ENCODE measurements at places on chromosomes 2 and 18.

- no peak for DNase-seq
Observed at GRCh38 chr2:86625096-86625495, 1.4 kb upstream of the RNF103 start.

- DNase-seq = no peak
Observed at GRCh38 chr18:51361130-51361860, 163.8 kb upstream of the MEX3C start.

DNA sequence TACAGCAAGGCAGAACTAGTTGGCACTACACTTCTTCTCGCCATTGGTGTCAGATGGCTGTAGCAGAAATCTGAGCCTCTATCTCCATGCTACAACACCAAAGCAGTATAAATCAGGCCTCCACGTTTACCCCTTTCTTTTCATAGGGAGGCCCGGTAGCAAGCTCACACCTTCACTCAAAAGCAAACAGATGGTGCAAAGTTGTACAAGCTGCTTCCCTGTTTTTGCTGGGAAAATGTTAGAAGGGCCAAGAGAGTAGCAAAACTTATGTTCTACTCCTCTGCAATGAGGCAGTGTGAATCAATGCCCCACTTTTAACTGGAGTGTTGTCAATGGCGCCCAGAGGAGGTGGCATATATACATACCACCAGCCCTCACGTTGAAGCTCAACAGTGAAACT lies 369.6 kb upstream of the NRXN1 start:
- no peak for DNase-seq

- no peak for DNase-seq
Observed at GRCh38 chr18:76791642-76792041, 30.7 kb upstream of the ZNF236 start.

DNA sequence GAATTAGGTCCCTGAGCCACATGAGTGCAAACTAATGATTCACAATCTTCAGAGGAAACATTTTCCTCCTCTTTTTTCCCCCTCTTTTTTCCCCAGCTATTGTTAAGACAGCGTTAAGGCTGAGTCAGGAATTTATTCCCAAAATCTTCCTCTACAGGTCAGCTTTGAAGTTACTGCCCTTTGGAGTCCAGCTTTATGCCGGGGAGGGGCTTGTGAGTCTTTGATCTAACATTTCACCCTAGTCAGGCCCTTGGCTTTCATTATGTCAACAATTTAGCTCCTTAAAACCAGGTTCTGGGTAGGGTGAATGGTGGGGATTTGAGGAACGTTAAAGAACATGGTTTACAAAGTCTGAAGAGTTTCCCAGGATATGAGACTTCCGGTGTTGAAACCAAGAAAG lies 91.0 kb upstream of the LYPD1 start:
- no peak for DNase-seq

DNA sequence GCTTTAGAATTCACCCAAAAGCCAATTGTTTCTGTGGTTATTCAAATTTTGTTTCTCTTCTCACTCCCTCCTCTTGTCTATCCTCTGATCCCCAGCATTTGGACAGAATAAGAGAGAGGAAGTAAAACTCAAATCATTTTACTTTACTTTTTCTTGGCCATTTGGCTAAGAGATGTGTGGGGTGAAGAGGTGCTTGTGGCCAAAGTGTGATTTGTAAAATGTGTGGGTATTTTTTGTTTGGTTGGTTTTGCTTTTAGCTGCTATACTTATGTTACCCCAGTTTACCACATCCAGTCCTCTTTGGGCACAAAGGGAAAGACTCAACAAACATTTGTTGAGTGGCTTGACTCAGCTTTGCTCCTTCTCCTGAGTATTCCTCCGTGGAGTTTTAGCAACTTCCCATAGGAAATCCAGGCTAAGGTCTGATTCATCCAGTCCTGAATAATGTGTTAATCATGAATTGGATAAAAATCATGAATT lies 109.1 kb upstream of the CYP1B1 start:
- DNase-seq = no peak

- DNase-seq = no peak
Observed at GRCh38 chr2:8395718-8396117, 286.1 kb upstream of the ID2 start.

- no peak for DNase-seq
Observed at GRCh38 chr18:55858661-55859515, 270.9 kb upstream of the TCF4 start.

- DNase-seq = no peak
Observed at GRCh38 chr2:157055660-157056199, 201.8 kb upstream of the GALNT5 start.

- no peak for DNase-seq
Observed at GRCh38 chr2:109519513-109519912, 94.3 kb downstream of the SEPTIN10 start.

GRCh38 chr2:206531996-206532543 lies 88.7 kb downstream of the ADAM23 start:
- no peak for DNase-seq

DNA sequence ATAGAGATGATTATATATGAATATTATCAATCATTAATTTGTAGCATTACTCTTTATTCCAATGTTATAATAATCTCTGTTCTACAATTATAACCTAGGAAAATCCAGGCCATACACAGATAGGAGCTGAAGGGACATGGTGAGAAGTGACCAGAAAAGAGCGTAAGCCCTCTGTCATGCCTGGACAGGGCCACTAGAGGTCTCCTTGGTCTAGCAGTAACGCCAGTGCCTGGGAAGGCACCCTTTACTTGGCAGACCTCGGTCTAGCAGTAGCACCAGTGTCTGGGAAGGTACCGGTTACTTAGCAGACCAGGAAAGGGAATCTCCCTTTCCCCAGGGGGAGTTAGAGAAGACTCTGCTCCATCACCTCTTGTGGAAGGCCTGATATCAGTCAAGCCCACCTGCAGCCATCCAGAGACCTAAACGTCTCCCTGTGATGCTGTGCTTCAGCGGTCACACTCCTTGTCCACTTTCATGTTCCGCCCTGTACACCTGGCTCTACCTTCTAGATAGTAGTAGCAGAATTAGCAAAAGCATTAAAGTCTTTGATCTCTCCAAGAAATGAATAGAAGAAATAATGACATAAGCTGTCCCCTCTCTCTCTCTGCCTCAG lies 447.5 kb upstream of the FSIP2 start:
- no peak for DNase-seq

DNA sequence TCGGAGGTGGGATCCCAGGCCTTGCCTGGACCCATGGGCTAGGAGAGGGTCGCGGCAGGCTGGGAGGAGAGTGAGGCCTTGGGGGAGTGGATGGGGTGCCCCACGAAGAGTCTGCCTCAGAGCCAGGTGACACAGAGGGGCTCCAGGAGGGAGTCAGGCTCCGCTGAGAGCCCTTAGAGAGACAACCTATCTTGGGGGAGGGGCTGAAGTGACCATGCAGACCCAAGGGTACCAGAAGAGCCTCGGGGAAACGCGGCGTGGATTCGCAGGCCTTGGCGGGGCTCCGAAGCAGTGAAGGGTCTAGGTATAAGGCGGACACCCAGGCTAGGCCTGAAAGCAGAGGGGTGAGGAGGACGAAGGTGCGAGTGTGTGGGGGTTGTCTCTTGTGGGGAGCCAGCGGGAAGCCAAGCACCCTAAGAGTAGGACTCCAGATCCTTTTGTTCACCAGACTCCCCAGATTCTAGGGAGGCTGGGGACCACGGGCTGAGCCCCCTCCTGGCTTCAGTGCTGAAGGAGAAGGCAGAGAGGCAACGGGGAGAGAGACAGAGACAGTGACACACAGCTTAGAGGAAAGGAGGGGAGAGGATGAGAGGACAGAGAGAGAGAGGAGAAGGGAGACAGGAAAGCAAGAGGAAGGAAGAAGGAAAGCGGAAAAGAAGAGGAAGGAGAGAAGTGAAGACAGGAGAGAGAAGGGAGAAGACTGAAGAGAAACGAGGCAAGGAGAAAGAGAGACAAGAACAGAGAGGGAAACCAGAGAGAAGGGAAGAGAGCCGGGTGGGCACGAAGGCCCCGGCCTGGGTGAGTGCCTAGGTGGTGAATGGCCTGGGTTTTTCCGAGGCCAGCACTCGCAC lies 1.1 kb upstream of the HOXD11 start:
- DNase-seq = no peak

DNA sequence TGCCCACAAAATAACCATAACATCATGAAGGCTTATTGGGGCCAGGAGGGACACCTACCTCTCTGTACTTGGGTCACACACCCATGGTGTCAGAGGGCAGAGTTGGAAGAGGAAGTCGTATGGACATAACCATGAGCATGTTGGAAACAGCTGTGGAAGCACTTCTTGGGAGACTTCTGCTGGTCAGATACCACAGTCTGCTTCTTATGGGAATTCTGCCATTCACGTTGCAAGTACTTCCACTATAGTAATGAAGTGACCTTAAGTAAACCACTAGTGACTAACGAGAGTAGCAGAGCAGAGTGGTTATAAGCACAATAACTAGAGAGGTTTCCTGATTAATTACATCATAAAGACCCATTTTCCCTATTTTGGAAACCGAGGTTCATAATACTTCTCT lies 61.1 kb upstream of the TFPI start:
- no peak for DNase-seq

GRCh38 chr2:71526141-71526540 lies 72.8 kb downstream of the DYSF start:
- DNase-seq = no peak

- DNase-seq = no peak
Observed at GRCh38 chr18:3453540-3454364, 3.8 kb downstream of the TGIF1 start.

GRCh38 chr2:102141970-102142828 lies at the start of gene IL1R1:
Gene IL1R1, plus strand, starts transcription at chr2:102142746. Its CDS starts 14,979 bp downstream, at chr2:102157725.
- DNase-seq = peak; percentile 91

DNA sequence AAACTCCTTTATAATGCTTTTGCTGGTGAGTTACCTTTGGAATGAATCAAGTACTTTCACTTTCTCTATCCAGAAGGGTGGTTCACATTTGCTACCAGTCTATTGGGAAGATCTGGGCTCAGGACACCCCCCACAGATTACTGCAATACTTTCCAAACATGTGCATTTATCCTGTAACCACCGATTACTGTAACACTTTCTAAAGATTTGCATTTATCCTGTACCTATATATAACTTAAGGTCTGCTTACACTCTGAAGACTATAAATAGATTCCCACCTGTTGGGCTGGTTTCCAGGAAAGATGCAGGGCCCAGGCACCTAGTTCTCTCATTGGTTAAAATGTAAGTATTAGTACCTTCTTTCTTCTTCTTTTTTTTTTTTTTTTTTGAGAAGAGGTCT lies 113.0 kb upstream of the NEDD4L start:
- DNase-seq = no peak

- no peak for DNase-seq
Observed at GRCh38 chr2:78984386-78984785, 41.1 kb upstream of the REG3G start.

GRCh38 chr2:172967036-172967982 lies 108.3 kb upstream of the MAP3K20 start:
- DNase-seq = no peak

GRCh38 chr18:61854578-61855448 lies 38.0 kb downstream of the RNF152 start:
- DNase-seq = no peak

DNA sequence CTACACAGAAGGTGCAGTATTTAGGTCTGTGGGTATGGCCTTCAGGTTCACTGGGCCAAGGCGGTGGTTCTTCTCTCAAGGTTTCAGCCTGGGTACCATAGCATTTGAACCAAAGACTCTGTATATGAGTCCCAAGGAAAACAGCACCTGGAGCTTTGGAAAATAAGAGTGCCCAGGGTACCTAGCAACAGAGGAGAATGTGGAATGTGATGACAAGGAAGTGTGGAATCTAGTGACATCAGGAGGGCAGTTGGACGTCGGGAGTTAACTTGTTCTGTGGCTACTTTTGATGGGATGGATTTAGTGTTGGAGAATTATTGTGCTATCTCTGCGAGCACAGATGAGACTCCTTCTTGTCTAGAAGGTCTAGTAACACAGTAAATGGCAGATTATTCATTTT lies 201.2 kb downstream of the NOL4 start:
- no peak for DNase-seq

DNA sequence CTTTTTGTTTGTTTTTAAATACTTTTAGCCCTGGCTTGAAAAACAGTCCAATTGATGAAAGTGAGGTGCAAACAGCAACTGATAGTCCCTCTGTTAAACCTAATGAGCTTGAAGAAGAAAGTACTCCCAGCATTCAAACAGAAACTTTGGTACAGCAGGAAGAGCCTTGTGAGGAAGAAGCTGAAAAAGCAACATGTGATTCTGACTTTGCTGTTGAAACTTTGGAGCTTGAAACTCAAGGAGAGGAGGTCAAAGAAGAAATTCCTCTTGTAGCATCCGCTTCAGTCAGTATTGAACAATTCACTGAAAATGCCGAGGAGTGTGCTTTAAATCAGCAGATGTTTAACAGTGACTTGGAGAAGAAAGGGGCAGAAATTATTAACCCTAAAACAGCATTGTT lies 30.6 kb upstream of the DYSF start:
- no peak for DNase-seq

- DNase-seq = no peak
Observed at GRCh38 chr2:7083580-7084509, 166.6 kb downstream of the RNF144A start.

- no peak for DNase-seq
Observed at GRCh38 chr2:10884574-10884975, 27.2 kb upstream of the KCNF1 start.

DNA sequence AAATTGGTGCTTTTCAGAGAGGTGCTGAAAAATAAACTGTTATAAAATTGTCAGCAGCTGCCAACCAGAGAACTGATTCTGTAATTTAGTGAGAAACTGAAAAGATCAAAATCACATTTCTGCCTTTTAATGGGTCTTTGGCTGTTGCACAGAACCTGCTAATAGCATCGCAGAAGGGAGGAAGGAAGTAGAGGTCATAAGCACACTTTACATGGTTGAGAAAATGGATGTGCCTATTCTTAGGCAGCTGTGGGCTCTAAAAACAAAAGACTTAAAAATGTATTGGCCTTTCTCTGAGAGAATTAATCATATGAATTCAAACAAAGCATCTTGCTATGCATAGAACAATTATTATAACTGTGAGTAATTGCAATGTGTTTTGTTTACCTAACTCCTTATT lies 1186.9 kb downstream of the DSC3 start:
- no peak for DNase-seq

DNA sequence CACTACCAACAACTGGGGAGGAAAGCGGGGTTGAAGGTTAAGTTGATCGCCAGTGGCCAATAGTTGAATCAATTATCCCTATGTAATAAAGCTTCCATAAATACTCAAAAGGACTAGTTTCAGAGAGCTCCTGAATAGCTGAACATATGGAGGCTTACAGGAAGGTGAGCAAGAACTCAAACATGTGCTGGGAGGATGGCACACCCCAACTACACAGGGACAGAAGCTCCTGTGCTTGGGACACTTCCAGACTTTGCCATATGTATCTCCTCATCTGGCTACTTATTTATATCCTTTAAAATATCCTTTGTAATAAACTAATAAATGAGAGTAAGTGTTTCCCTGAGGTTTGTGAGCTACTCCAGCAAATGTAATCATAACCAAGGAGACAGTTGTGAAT lies 115.7 kb downstream of the HNMT start:
- no peak for DNase-seq

GRCh38 chr2:216486271-216486670 lies 12.4 kb upstream of the RPL37A start:
- no peak for DNase-seq

DNA sequence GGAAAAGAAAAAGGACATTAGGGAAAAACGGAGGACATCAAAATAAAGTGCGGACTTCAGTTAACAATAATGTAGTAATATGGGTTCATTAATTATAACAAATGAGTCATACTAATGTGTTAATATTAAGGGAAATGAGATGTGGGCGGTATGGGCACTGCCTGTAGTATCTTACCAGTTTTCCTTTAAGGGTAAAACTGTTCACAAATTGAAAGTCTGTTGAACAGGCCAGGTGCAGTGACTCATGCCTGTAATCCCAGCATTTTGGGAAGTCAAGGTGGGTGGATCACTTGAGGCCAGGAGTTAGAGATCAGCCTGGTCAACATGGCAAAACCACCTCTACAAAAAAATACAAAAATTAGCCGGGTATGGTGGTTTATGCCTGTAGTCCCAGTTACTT lies 56.8 kb upstream of the PMAIP1 start:
- no peak for DNase-seq
